EL (cell line): ENCODE measurements at places on chromosomes 3 and 15.

DNA sequence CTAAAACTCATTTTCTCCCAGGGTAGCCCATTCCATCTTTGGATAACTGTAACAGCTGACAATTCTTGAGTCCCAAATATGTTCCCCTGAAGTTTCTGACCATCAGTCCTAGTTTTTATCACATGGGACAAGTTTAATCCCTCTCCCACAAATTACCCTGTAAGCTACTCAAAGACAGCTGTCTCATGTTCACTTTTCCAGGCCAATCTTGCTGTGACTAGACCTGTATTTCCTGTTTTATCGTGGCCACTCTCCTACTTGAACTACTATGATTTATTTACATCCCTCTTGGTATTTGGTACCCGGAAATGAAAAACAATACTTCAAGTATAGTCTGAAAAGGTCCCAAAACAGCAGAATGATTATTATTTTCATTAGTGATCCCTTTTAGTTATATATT is 95.1 kb upstream of the MEX3B start:
- no peak for DNase-seq

GRCh38 chr3:191363221-191363620 is 32.9 kb upstream of the UTS2B start:
- no peak for DNase-seq

GRCh38 chr15:43225201-43225949 is 4.6 kb upstream of the EPB42 start:
- peak; percentile 72 for DNase-seq

- peak; percentile 52 for DNase-seq
These were observed 17.7 kb downstream of the PTH1R start for GRCh38 chr3:46895204-46895660.

DNA sequence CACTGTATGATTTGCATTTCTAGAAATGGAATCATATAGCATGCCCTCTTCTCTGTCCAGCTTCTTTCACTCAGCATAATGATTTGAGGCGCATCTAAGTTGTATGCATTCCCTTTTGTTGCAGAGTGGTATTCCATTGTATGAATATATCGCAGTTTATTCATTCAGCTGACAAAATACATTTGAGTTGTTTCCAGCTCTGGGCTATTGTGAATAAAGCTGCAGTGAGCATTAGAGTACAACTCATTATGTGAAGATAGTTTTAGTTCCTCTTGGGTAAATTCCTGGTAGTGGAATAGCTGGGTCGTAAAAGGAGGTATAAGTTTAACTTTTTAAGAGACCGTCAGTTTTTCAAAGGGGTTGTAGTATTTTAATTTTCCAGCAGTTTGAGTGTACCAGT is 38.5 kb upstream of the POLR2M start:
- no peak for DNase-seq

DNA sequence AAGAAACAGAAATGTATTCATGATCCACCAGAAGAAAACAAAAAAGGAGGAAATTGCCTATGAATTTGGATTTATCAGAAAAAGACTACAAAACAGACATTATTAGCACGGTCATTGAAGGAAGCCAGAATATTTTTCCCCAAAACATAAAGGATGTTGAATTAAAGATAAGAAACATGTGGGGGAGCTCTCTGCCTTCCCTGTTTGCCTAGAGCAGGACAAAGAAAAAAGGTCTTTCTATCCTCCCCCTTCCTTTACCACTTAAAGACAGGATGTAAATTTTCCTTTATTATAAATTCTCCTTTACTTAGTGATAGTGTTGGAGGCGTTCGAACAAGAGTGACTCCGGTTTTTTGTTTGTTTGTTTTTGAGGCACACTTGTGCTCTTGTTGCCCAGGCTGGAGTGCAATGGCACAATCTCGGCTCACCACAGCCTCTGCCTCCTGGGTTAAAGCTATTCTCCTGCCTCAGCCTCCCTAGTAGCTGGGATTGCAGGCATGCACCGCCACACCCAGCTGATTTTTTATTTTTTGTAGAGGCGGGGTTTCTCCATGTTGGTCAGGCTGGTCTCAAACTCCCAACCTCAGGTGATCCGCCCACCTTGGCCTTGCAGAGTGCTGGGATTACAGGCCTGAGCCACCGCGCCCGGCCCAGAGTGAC is 14.9 kb upstream of the RPN1 start:
- DNase-seq = no peak

DNA sequence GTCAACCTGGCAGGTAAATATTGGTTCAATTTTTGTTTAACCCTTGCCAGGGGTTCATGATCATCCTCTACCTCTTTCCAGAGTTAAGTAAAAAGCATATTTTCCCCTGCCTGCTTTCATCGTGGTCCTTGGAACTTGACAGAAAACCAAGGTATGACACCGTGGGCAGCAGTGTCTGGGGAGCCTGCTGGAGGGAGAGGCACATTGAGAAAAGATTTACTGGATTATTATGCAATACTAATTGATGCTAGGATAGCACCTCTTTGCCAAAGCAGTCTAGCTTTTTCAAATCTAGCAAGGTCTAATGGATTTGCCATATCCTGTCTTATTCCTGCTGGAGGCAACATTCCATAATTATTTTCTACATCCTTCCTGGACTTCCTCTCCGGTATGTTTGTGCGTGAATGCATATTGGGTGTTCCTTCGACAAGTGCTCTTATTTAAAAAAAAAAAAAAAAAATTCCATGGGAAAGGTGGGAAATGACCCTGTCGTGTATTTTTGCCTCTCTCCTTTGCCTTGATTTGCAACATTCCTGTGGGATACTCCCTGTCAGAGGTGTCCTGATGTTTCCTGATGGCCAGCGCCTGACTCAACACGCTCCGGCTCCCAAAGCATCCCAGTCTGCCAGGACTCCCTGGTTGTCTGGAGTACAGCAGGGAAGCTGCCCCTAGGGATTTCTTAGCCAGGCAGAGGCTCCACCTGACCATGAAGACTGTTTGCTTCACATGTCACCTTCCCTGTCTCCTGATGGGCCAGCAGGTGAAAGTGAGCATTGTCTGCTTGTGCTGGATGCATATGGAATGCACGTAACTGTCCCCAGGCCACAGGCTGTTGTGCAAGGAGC is 6.3 kb downstream of the BHLHE40 start:
- DNase-seq = peak; percentile 66

- DNase-seq = peak; percentile 39
These were observed at the start of gene RBPMS2 for GRCh38 chr15:64775551-64776401. TSS of gene RBPMS2 (minus strand) at chr15:64775589. CDS start at chr15:64775319, 270 bp downstream.

DNA sequence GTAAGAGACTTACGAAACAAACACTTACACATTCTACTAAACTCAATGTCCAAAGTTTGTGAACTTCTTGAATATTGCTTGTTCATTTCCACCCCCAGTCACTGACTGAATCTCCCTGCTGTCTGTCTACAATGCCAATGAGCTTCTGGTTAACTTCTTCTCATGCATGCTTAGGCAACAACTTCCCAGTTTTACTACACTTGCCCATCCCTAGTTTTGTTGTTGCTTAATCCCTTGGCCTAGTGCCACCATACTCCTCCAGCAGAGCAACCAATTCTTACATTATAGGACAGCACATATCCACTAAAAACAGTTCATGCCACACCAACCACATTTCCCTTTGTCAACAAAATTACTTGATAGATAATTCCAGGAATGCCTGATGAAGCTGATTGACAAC is 40.9 kb upstream of the CCR2 start:
- peak; percentile 34 for DNase-seq

GRCh38 chr15:63043335-63044076 is 959 bp downstream of the TPM1 start:
- no peak for DNase-seq

GRCh38 chr3:126306888-126307482 is 50.2 kb downstream of the KLF15 start:
- no peak for DNase-seq

GRCh38 chr15:41979493-41980266 is 7.3 kb upstream of the EHD4 start:
- DNase-seq = no peak

- no peak for DNase-seq
These were observed 1.1 kb upstream of the PARP15 start for GRCh38 chr3:122576174-122576940.
